ENCODE measurements at places on chromosomes 12 and 14. TPM values are rescaled to one million over a fixed set of nuclear protein-coding genes. Genes with fewer than 3 reads are reported as not detected.

Gene PLEKHH1
- polyA plus RNA-seq: 2.0 TPM

Gene OR6C4
- not detected for polyA plus RNA-seq

- no peak for DNase-seq
These were observed 6.2 kb upstream of the CGRRF1 start for GRCh38 chr14:54503486-54503885.

DNA sequence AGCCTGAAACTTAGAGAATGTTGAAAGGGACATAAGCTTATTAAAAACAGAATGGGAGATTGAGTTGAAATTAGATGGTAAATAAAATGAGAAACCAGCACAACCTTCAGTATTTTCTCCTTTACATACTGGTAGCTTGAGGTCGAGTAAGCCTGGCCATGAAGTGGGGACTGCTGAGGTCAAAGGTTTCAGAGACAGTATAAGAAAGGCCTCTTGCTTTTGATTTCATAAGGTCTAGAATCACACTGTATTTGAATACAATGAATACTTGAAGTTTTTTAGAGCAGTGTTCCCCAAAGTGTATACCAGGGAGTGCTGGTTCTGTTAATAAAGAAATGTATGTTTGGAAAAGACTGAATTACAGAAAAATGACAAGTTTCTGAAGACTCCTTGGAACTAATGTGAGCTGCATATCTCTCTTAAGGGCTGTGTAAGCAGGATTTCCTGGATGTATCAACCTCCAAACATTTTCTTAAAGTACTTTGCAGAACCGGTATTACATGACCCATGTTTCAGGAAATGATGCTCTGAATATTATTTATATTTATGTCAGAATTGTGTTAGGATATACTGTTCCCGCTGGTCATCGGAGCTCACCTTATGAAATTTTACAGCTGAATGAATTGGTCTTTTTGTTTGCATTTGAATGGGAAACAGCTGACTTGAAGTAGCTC, 85.0 kb downstream of the AKAP6 start:
- no peak for DNase-seq

GRCh38 chr12:87768501-87769287, 260.5 kb downstream of the C12orf50 start:
- DNase-seq: no peak

- no peak for DNase-seq
These were observed 204.3 kb downstream of the KIF26A start for GRCh38 chr14:104342435-104343293.

DNA sequence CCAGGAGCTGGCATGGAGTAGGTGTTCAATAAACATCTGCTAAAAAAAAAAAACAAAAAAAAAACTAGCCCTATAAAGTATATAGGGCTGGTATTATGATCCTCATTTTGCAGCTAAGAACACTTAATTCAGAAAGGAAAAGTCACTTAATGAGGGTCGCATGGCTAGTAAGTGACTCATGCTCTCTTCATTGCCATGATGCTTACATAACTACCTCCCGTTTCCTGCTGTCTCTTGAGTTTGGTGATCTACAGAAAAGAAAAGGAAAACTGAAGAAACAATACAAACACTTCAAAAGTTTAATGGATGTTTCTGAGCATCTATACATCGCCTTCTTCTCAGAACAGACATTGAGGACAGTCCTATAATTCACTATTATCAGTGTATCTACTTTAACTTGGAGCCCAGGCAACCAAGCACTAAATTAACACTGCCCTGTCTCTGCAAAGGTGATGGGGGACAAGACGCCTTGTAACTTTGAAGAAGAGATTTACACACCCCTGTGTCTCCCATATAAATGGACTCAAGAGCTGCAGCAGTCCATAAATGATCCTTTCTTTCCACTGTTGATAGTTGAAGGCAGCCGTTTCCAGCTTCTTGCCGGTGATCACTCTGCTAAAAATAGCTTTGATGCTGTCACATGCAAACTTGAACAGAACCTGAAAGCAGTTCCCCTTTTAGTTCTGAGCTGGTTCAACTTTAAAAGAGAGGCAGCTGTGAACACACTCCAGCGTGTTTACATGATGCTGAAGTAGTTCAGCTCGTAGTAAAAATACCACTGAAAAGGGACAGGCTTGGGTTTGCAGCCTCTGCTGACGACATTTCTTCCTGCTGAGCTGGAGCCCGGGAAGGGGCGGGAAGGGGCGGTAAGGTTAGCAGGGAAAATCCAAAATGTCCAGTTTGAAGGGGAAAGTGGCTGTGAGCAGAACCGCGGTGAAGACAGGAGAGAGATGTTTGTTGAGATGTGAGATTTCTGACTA, 113.3 kb downstream of the FOXN3 start:
- peak; percentile 87 for DNase-seq

GRCh38 chr12:81333812-81334211, 255.9 kb downstream of the ACSS3 start:
- no peak for DNase-seq

Data from hindlimb muscle (tissue), 1 donor.